Activated CD4-positive, alpha-beta T cell treated with anti-CD3 and anti-CD28 coated beads, Interleukin-2, amount 50 U/mL, for 24 hours (primary cell): ENCODE measurements at places on chromosomes 12 and 14.

DNA sequence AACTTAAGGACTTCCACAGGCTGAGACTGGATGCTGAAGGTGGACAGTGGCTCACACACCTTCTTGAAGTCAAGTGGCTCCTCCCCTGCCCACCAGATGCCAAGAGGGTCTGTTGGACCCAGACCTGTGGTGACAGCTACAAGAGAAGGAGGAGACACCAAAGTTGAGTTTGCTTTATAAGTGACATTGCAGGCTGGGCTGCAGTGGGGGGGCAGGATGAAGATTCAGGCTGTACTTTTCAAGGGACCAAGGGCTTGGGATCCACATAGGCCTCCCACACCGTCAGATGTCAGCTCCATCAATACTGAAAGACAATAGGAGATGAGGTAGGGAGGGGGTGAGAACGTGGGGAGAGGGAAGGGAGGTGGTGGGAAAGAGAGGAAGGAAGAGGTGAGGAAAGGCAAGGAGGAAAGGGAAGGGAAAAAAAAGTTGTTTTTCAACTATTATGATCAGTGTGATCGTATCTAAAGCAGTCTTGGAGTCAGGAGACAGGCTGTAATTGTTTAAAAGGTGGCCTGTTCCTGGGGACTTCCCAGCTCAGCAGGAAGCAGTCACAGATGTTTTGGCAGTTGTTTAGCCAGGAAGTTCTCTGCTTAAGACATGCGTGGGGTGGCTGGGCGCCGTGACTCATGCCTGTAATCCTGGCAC lies 84.1 kb upstream of the RESF1 start:
- peak; percentile 71 for DNase-seq

DNA sequence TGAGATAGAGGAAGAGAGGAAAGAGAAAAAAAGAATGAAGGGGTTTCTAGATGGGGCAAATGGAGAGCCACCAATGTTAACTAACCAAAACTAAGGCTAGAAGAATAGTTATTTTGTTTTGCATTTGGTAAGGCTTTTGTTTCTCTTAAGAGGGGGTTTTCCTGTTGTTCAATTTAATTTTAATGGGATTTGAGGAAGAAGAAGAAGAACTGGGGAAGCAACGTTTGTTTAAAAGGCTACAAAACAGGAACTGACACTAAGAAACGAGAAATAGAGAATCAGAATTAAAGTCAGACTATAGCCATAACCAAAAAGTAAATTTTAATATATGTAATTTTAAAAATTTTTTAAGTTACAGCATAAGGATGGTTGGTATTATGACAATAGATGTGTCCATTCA lies 13.7 kb downstream of the TXNDC16 start:
- no peak for DNase-seq

DNA sequence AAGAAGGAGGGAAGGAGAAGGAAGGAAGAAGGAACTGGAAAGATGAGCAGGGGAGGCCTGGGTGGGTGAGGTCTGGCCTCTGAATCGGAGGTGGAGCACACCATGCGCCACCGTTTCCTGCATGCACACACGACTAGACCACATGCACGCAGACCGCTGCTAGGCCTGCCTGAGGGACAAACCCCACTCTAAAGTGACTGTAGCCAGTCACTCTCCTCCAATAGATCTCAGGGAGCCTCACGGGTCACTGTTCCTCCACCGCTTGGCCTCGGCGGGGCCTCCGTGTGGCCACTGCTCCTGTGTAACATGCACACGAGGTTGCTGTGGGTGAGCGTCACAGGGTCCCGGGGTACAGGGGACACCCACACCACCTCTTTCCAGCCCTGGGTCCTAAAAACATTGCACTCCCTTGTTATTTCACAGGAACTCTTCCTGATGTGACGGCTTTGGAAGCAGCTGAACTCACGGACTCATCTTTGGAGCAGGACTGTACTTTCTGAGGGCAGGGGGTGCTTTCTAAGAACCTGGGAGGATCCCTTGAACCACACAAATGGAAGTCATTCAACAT lies 17.6 kb upstream of the CEBPE start:
- no peak for DNase-seq

GRCh38 chr12:14473707-14474287 lies 93.9 kb downstream of the PLBD1 start:
- DNase-seq = no peak

- no peak for DNase-seq
These were observed 581.2 kb downstream of the LRFN5 start for GRCh38 chr14:42187846-42188245.

- DNase-seq = no peak
These were observed 13.6 kb downstream of the PLEKHG3 start for GRCh38 chr14:64717870-64718269.

DNA sequence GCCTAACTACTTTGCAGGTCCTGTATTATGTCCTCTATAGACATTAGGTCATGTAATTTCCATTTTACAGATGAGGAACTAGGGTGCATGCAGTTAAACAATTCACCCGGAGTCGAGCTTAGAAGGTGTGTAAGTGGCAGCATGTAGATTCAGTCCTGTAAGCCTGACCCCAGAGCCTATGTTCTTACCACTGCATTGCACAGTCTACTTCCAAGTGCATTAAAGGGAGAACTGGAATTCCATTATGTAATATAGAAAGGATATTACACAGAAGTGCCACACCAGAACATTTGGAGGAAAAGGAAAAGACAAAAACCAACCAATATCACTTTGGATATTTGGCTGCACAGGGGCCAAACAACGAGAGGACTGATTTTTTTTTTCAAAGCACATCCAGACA lies 1.2 kb downstream of the GLT8D2 start:
- no peak for DNase-seq

GRCh38 chr14:30218907-30219306 lies 291.3 kb upstream of the PRKD1 start:
- no peak for DNase-seq

DNA sequence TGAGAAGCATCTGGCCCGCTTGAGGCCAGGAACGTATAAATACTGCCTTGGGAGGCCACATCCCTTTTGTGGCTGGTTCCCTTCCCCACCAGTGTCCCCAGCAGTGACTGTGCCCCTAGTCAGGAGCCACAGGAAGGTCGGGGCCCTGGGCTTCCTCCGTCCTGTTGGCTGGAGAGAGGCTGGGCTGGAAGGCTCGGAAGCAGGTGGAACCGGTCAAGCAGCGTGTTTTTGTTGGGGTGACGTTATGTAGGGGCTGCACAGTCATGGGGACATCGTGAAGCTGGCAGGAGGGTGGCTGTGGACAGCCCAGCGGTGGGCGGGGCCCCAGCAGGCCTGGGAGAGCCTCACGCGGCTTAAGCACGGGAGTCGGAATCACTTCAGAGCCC lies 10.1 kb downstream of the XRCC3 start:
- DNase-seq = no peak

- DNase-seq = no peak
These were observed 3.6 kb upstream of the FGF6 start for GRCh38 chr12:4448943-4449850.

DNA sequence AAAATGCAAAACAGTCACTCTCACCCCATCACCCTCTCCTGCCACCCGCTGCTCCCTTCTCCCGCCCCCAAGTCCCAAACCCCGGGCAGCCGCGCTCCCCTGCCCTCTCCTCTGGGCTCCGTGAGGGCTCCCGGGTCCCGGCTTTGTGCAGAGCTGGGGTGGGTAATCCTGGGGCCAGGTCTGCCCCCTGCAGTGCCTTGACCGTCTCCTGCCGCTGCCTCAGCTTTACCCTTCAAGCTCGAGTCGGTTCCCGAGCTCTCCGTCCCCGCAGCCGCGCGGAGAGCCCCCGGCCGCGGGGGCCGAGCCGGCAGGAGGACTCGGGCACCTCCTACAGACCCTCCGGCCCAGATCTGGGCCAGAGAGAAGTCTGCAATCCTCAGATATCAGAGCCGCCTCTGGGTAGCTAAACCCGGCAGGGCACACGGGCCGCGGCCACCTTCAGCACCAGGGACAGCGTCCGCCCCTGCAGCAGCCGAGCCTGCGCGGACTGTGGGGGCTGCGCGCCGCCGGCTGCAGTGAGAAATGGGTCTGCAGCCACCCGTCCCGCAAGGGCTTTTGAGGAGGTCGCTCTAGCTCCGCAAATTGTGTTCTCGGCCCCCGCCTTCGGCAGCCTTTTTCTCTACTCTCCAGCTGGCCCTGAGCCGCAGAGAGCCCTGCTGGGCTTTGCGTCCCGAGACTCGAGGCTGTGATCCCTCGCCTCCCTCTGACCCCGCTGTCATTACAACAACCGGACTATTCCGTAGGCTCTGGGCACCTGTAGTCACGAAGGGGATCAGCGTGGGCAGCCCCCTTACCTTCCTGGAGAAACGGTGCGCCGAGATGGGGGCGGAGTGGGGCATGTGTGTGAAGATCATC lies 1.2 kb downstream of the PRMT8 start:
- DNase-seq = no peak

- no peak for DNase-seq
These were observed 33.2 kb downstream of the SRGAP1 start for GRCh38 chr12:63877693-63878092.

- no peak for DNase-seq
These were observed 38.0 kb upstream of the PPFIA2 start for GRCh38 chr12:81797100-81797499.

GRCh38 chr12:112066566-112066965 lies 42.0 kb downstream of the NAA25 start:
- DNase-seq = no peak

DNA sequence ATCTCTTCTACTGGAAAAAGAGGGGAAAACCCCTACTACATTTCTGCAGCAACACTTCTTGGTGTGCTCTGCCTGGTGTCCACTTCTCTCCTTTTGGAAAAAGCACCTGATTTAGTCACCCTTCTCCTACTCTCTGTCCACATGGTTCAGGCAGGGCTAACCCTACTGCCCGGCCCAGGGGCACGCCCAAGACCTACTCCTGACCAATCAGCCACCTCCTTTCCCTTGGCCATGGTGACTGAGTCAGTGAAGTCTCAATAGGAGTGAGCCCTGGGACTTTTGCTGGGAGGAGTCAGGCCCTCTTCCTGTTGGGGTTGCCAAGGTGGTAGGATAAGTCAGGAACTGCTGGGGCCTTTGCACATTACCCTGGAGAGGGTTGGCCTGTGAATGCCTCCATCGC lies 52.5 kb upstream of the MYL2 start:
- DNase-seq = no peak

DNA sequence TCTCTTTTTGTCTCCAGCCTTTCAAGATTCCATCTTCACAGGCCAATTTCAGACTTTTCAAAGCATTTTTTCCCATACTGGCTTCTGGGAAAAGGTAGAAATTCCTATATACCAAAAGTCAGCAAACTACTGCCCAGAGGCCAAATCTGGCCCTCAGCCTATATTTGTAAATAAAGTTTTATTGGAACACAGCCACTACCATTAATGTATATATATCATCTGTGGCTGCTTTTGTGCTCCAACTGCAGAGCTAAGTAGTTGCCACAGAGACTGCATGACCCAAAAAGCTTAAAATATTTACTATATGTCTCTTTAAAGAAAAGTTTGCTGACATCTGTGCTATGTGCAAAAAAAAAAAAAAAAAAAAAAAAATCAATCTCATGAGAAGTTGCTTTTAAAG lies 76.3 kb downstream of the KSR2 start:
- DNase-seq = no peak

DNA sequence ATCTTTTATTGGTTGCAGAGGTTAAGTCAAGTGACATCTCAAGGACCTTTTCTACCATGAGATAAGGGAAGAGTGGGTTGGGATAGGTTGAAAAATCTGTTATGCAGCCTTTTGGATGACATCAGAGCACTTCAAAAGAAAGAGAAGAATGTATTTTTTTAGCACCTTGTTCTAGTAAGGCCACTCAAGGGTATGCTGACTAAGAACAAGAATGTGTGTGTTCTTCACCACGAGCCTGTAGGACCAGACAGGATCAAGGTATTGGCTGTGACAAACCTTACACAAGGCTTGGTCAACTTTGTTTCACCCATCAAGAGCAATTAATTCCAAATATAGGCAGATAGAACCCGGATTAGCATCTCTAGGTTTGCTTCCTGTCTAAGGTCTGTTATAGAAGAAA lies 142.5 kb downstream of the SAMD4A start:
- DNase-seq = no peak

GRCh38 chr14:59727073-59727661 lies 143.4 kb downstream of the RTN1 start:
- DNase-seq = no peak

DNA sequence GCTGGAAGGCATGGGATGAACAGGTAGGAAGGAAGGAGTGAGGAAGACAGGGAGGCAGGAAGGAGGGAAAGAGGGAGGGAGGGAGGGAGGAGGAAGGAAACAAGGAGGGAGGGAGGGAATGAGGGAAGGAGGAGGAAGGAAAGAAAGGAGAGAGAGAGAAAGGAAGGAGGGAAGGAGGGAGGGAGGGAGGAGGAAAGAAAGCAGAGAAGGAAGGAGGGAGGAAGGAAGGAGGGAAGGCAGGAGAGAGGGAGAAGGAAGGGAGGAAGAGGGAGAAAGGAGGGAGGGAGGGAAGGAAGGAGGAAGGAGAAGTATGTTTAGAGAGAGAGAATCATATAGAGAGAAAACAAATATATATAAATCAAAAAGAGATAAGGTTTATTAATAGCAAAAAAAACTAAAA lies 175.9 kb upstream of the FOXN3 start:
- no peak for DNase-seq

DNA sequence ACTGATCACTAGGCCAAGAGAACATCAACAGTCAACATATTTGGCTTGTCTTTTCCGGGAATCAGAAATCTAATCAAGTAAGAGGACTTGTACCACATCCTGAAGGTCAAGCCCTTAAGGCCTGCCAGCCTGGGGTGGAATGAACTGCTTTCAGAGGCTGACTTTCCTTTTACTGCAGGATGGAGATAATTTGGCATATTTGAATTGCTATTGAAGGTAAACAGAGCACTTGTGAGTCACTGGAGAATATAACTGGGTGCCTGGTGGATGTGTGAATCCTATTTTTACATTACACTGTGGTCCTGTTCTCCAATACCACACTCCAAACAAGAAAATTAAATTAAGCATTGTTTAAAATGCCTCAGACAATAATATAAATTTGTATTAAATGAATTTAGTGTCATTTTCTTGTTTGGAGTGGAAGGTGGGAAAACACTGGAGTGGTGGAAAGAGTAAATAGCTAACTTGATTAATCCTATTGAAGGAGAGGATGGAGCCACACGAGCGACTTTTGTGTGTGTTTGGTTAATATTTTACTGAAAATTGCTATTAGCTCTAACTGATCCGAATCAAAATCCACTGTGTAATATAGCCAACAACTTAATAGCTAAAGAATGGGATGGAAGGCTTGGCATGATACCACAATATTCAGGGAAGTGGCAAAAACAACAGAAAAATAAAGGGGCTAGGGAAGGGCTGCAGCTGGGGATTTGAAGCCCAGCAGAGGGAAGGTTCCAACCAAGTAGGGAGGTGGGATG lies 89.4 kb downstream of the OTX2 start:
- no peak for DNase-seq
